KBM-7 (cell line): ENCODE measurements at places on chromosomes 1 and 21.

DNA sequence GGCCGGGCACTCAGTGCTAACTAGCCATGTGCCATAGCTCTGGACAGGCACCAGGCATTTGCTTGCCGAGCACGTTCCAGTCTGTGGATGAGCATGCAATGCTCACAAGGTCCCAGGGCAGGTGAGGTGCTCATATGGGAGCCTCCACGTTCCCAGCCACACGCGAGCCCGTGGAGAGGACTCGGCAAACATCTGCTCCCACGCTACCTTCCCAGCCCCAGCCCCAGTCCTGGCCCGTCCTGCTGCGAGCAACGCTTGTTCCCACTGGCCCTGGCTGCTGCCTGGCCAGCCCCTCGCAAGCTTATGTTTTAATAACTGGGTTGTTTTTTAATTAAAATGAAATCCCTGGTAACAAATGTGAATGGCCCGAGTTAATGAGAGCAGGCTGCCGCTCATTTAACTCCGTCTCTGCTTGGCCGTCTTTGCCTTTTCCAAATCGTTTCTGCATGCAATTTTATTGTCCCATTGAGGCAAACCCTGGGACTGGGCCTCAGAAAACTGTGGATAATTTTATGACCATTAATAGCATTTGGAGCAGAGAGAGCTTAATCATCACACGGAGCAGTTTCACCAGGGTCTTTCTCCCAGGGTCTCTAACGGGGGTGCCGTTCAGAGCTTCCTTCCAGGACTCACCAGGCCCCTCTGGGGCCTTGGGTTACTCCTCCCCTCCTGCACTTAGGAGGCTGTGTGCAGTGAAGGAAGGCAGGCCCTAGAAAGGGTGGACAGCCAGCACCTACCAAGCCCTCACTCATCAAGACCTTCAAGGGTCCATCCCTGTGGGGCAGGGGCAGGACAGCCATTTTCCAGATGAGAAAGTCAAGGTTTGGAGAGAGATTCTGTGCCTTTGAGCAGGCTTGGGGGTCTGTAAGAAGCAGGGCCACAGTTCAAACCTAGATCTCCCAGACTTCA, 136.8 kb downstream of the GLIS1 start:
- DNase-seq: no peak

DNA sequence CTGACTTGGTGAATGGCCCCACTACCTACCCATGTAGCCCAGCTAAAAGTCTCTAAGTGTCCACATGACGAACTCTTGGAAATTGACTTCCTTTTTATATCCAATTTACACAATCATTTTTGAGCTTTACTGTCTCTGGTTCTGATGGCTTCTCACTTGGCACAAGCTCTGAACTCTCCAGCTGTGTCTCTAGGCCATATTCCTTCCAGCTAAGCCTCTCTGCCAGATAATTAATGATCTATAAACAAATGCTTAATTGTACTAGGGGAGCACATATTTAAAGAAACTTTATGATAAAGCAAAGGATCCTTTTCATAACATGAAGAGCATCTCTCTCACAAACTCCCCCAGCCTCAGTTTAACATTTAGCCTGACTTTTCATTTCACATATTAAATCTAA, 16.3 kb upstream of the BEND5 start:
- no peak for DNase-seq

GRCh38 chr21:27885296-27885711, 918.4 kb upstream of the ADAMTS5 start:
- no peak for DNase-seq

- DNase-seq: no peak
Measured at GRCh38 chr1:202590975-202591411, 119.3 kb downstream of the SYT2 start.

GRCh38 chr1:59006289-59006658, 222.4 kb upstream of the JUN start:
- DNase-seq: no peak

- no peak for DNase-seq
Measured at GRCh38 chr1:154739654-154740053, 130.4 kb downstream of the KCNN3 start.

GRCh38 chr1:173406783-173407230, 70.3 kb upstream of the PRDX6 start:
- DNase-seq: no peak
